ENCODE measurements at places on chromosomes 12 and 14. TPM values are rescaled to one million over a fixed set of nuclear protein-coding genes. Genes with fewer than 3 reads are reported as not detected.

RNU4-1 gene
- total RNA-seq: under 0.01 TPM

CLEC6A gene
- not detected for total RNA-seq

MANSC1 gene
- 2.5 TPM for total RNA-seq

CNTN1 gene
- total RNA-seq: 376 TPM

P2RX7 gene
- 1.7 TPM for total RNA-seq

CACNA2D4 gene
- not detected for total RNA-seq

LRP1 gene
- 116 TPM for total RNA-seq

CACNA1C gene
- 24.1 TPM for total RNA-seq

ANO4 gene
- 72.8 TPM for total RNA-seq

TAS2R14 gene
- 9.8 TPM for total RNA-seq

PLEKHG3 gene
- 7.1 TPM for total RNA-seq

PLD4 gene
- total RNA-seq: 1.2 TPM

SOAT2 gene
- not detected for total RNA-seq

BATF gene
- not detected for total RNA-seq

SLC17A8 gene
- 2.0 TPM for total RNA-seq

OLR1 gene
- 2.7 TPM for total RNA-seq

ASCL1 gene
- total RNA-seq: 8.6 TPM

REP15 gene
- 1.7 TPM for total RNA-seq

LHX5 gene
- under 0.01 TPM for total RNA-seq

AICDA gene
- total RNA-seq: not detected

RGS6 gene
- total RNA-seq: 7.6 TPM

ASB2 gene
- total RNA-seq: not detected

ZC2HC1C gene
- total RNA-seq: 1.7 TPM

ENO2 gene
- 164 TPM for total RNA-seq

RTN1 gene
- 846 TPM for total RNA-seq

C1QL4 gene
- total RNA-seq: under 0.01 TPM

SDR9C7 gene
- total RNA-seq: 0.25 TPM

RNASE3 gene
- total RNA-seq: not detected

RND1 gene
- 27.5 TPM for total RNA-seq

CD27 gene
- 0.25 TPM for total RNA-seq

SERPINA12 gene
- not detected for total RNA-seq

SLC25A47 gene
- total RNA-seq: not detected

ITGA5 gene
- 5.2 TPM for total RNA-seq

CD163L1 gene
- 1.5 TPM for total RNA-seq

NXPH4 gene
- total RNA-seq: 1.7 TPM

TBX3 gene
- 1.5 TPM for total RNA-seq

OTUB2 gene
- 5.2 TPM for total RNA-seq

NPFF gene
- total RNA-seq: not detected

GALNT8 gene
- 46.5 TPM for total RNA-seq

SLC25A21 gene
- total RNA-seq: 0.25 TPM

PPP1R13B gene
- total RNA-seq: 8.6 TPM

GPRC5D gene
- total RNA-seq: not detected

AKAP5 gene
- 17.0 TPM for total RNA-seq

DPY19L2 gene
- total RNA-seq: 38.1 TPM

TIGAR gene
- 2.5 TPM for total RNA-seq

All from temporal lobe (tissue), 4 donors.